ENCODE measurements at places on chromosomes 13 and 19.

GRCh38 chr13:54029720-54030119, 1001.1 kb downstream of the OLFM4 start:
- no peak for DNase-seq

- no peak for DNase-seq
Observed at GRCh38 chr13:31224174-31224669, 24.4 kb downstream of the B3GLCT start.

DNA sequence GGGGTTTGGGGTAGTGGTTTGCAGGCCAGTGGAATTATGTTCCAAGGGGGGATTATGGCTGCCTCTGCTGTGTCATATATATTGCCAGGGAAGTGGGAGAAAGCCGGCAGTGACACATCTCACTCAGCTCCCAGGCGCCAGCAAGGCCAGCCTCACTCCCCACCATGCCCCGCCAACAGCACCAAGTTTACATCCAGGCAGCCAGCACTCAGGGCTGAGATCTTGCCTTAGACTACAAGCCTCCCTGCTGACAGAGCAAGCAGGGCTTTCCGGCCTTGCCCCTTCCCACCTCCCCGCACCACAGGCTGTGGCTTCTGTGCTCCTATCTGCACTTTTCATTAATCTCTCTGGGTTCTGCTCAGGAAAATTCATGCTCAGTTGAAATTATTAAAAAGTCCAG, 385.1 kb downstream of the MZT1 start:
- DNase-seq: no peak

DNA sequence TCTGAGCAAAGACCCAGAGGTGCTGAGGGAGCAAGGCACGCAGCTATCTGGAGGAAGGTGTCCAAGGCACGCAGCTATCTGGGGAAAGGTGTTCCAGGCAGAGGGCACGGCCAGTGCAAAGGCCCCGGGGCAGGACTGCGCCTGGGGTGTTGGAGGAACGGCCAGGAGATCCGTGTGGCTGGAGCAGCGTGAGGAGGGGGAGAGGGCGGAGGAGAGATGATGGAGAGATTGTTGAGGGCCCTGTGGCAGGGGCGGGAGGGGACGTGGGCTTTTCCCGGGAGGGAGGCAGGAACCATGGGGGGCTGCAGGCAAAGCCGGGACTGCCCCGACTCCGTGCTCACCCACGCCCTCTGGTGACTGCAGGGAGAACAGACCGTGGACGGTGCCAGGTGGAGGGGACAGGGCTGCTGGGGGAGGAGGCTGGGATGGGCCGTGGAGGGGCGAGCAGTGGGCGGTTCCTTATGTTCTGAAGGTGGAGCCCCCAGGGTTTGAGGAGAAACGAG, 13.3 kb upstream of the MISP start:
- DNase-seq: peak; percentile 58

- no peak for DNase-seq
Observed at GRCh38 chr13:34039678-34040077, 221.7 kb downstream of the RFC3 start.

DNA sequence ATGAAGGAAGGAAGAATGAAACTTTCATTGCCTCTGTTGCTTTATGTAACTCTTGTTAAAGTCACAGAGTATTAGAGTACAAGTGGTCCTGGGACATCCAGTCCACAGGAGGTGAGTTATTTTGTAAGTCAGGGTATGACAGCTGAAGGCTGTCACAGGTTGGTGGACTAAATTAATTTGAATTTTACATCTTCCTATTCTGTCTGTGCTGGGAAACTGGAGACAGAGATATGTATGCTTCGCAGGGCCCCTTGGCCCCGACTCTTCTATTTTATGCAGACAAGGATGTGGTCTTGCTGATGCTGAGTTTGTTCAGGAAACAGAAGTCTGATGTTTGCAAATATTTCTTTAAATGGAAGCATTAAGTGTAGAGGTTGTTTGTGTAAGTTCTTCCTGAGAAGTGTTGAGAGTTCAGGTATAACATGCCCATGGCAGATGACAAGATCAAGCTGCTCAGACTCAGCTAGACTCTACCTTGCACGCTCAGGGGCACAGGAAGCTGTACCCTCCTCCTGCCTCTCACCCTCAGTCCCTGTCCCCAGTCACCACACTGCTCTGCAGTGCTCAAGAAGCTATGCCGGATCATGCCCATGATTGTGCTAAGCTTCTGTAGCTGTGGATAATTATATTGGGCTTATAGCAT, 23.4 kb downstream of the RASL11A start:
- DNase-seq: no peak

- no peak for DNase-seq
Observed at GRCh38 chr13:35343417-35343816, 133.1 kb downstream of the MAB21L1 start.

DNA sequence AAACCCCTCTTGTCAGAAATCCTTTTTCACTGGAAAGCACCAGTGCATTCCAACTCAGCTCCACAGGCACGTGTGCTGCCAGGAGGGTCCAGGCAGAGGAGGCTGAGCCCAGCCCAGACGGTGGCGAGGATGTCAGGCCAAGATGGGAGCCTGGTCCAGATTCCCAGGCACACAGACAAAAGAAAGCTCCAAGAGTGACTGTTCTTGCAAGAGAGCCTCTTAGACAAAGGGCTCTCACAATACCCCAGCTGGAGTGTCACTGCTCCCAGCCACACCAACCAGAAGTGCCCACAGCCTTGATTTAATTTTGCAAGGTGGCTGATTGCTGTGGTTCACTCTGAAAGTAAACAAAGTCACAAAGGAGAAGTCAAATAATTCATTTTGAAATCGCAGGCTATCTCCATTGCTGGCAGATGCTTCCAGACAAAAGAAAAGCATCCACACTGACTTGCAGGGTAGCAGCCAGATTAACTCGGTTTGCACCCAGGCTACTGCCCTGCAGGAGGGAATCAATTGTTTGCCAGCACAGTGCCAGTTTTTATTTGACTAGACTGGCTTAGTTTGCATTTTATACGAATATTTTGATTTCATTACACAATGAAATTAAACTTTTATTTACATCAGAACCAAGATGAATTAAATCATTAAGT, 95.1 kb downstream of the RAB20 start:
- DNase-seq: no peak

GRCh38 chr13:18998389-18998788, 183.2 kb downstream of the TUBA3C start:
- no peak for DNase-seq

DNA sequence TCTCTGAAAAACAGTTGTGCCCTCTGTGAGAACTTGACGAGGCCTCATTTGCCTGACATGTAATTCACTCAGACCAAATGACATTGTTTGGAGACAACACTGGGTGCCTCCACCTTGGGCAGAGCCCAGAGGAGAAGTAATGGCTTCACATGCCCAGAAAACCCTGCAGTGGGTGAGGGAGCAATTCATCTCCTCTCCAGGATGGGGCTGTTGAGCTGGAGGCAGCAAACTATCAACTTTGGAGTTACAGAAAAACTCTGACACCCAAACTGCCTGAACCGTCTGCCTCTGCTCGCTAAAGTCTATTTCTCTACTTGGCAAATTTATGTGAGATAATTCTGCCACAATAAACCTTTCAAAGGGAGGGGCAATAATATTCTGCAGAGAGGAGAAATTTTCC, 146.9 kb downstream of the DCLK1 start:
- no peak for DNase-seq

- no peak for DNase-seq
Observed at GRCh38 chr19:49771674-49772139, 4.9 kb downstream of the AP2A1 start.

DNA sequence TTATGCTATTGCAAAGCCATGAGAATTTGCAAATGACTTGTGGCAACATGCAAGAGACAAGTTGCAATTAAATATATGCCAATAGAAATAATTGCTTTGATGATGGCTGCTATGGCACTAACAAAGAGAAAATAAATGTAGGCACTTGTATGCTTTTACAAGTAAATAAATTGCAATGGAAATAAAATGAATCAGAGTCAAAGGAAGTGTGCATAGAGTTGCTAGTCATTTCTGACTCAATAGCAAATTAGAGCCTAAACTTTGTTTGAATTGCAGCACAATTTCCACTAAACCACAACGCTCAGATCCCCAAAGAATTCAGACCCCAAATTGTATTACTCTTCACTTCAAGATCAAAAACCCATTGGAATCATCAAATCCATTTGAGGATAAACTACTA, 792.1 kb upstream of the ARGLU1 start:
- DNase-seq: no peak

GRCh38 chr13:42048684-42049453, 421 bp downstream of the DGKH start:
- peak; percentile 55 for DNase-seq

DNA sequence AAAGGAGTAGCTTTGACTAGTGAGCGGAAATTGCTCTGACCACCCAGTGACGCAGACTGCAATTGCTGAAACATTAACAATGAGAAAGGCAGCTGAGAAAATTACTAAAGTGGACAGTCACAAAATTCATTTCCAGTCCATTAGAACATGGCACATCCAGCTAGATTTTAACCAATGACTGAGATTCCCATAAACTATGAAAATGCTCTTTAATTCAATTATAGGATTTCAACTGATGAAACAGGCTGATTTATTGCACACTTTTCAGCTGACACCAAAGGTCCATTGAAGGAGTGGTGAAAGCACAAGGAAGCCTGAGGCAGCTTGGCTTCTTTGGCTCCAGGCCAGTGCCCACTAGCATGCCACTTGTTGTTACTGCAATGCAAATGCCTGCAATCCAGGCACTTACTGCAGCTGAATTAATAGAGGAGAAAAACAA, 933.4 kb downstream of the SLITRK6 start:
- DNase-seq: no peak

DNA sequence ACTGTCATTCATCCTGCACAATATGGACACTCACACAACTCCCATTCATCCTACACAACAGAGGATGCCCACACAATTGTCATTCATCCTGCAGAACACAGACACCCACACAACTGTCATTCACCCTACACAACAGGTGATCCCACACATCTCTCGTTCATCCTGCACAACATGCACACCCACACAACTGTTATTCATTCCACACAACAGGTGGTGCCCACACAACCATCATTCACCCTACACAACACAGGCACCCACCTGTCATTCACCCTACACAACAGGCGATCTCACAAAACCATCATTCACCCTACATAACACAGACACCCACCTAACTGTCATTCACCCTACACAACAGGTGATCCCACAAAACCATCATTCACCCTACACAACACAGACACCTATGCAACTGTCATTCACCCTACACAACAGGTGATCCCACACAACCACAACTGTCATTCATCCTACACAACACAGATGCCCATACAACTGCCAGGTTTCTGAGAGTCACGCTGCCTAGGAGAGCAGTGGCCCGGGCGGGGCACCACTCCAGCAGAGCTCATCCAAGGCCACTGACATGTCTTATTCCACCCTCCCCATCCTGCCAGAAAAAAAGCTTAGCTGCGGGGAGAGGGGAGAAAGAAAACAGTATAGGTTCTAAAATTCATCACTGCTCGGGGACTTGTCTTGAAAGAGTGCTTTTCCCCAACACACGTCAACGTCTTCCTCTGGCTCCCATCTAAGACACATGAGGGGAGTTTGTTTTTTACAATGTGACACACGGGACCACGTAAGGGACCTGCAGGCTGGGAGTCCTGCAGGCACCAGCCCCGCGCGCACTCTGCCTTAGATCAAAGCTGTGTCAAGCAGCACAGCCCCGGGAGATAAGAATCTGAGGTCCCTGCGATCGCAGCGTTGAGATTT, 44.0 kb downstream of the KLF2 start:
- DNase-seq: peak; percentile 37

- DNase-seq: no peak
Observed at GRCh38 chr13:56917966-56918365, 222.8 kb upstream of the PRR20A start.

- no peak for DNase-seq
Observed at GRCh38 chr13:61831026-61831425, 415.4 kb upstream of the PCDH20 start.

DNA sequence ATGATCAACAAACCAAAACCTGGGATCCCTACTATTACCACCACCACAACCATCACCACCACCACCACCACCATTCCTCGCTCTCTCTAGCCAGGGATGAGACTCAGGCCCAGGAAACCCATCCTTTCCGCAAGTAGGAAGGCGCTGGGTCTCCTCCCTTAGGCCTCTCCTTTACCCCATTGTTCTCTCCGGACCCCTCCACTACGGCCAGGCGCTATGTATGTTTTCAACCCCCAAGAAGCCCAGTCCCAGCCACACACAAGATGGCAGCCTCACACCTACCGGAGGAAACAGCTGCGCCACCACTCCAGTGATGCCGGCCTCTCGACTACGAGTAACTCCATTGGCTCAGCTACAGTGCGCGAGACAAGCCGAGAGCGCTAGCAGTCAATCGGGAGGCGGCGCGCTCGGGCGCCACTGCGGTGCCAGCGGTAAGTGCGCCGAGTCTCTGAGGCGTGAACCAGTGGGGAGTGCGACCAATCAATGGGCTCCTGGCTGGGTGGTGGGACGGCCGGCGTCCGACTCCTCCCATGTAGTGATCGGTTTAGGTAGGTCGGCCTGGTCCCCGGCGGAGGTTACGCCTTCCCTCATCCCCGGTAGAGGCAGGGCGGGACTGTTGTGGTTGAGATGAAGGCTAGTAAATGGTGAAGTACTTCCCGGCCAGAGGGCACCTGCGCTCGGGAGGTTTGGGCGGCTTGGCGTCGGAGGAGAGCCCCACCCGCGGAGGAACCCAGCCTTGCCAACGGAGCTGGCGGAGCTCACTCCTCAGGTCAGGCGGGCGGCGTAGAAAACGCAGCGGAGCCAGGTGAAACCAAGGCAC, at the start of the genes CAB39L and SETDB2:
TSS of gene CAB39L (minus strand) at position 361 of the 820 bp plus-strand sequence. CDS start 61,154 bp downstream, outside the sequence.
TSS of gene SETDB2 (plus strand) at position 571 of the 820 bp plus-strand sequence. CDS start 7,620 bp downstream, outside the sequence.
- peak; percentile 100 for DNase-seq

DNA sequence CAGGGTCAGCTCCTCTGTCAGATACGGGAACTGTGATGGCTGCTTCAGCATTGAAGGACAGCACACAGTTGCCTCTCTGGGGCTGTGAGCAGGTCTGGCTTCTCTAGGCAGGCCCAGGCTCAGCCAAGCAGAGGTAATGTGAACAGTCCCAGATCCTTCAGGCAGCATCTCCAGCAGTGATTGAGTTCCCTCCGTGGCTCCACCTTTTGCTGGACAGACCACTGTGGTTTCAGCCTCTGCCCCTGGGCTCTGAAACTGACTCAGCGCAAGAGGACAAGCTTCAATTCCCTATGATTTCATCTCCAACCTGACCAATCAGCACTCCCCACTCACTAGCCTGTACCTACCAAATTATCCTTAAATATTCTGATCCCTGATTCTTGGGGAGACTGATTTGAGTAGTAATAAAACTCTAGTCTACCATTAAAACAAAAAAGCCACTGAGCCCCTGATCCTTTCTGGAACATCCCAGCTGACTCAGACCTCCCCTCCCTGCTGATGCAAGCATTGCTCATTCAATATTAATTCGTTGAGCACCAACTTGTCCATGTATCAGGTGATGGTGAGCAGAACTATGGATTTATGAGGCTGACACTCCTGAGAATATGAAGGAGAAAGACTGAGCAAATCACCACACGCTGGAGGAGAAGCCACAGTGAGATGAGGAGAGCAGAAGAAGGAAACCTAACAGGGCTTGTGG, 16.7 kb downstream of the GSX1 start:
- DNase-seq: no peak

DNA sequence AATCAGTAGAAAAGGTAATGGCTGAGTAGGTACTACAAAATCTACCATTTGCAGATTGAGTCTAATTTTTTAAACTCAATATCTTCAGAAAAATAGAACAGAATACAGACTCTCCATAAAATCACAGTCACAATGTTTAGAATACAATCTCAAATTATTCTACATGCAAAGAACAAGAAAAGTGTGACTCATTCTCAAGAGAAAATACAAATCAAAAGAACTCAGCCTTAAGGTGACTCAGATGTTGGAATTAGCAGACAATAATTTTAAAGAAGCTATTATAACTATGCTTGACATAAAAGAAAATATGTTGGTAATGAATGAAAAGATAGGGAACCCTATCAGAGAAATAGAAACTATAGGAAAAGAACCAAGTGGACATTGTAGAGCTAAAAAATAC, 78.9 kb downstream of the RXFP2 start:
- DNase-seq: no peak
